Spleen (tissue), 13 donors: ENCODE measurements at places on chromosomes 3 and 15. TPM values are rescaled to one million over a fixed set of nuclear protein-coding genes. Genes with fewer than 3 reads are reported as not detected.

USP13 gene
- 2.0 TPM for polyA plus RNA-seq

- no peak for DNase-seq
- H3K4me1 ChIP-seq, result no peaks in the 10 kb centered on the region
- H3K4me3 ChIP-seq, result no peak overlapping the region
- no peak overlapping the region for H3K27ac ChIP-seq
These were observed 546.8 kb downstream of the GBE1 start for GRCh38 chr3:81214631-81215030.

GRCh38 chr3:31840252-31840651 lies 140.8 kb downstream of the OSBPL10 start:
- H3K36me3 ChIP-seq, result no peaks in the 10 kb centered on the region
- DNase-seq, result no peak
- no peaks in the 10 kb centered on the region for H3K27me3 ChIP-seq
- peaks cover 9% of the 10 kb centered on the region for H3K4me1 ChIP-seq
- no peak overlapping the region for H3K4me3 ChIP-seq
- no peak overlapping the region for H3K27ac ChIP-seq

GRCh38 chr3:125150525-125151441 lies 61.8 kb downstream of the SLC12A8 start:
- no peaks in the 10 kb centered on the region for H3K36me3 ChIP-seq
- no peak overlapping the region for H3K4me3 ChIP-seq
- peaks cover 59% of the 10 kb centered on the region for H3K4me1 ChIP-seq
